ENCODE measurements at places on chromosomes 2 and 18.

- no peak for DNase-seq
Observed at GRCh38 chr2:101197814-101198213, 46.6 kb upstream of the TBC1D8 start.

- DNase-seq, result no peak
Observed at GRCh38 chr2:219095406-219095935, 34.8 kb upstream of the IHH start.

- no peak for DNase-seq
Observed at GRCh38 chr2:237411092-237411601, 2.8 kb downstream of the COL6A3 start.

GRCh38 chr2:239361311-239361642 is 39.5 kb downstream of the HDAC4 start:
- DNase-seq, result no peak

DNA sequence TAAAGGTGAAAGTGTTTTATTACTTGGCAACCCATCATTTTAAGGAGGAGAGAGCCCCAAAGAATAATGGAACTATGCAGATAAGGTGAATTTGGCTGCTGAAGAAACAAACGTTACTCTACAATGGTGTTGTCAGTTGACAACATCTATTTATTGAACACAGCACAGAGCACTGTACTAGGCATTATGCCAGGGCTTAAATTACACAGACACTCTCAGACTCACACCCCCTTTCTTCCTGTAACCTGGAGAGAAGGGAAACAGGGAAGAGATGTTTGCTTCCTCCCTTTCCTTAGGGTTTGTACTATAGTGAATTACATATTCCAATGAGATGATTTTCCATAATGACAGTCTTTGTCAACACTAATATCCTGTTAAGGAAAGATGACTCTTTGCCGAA is 94.0 kb upstream of the ATP5MC3 start:
- DNase-seq, result peak; percentile 37

DNA sequence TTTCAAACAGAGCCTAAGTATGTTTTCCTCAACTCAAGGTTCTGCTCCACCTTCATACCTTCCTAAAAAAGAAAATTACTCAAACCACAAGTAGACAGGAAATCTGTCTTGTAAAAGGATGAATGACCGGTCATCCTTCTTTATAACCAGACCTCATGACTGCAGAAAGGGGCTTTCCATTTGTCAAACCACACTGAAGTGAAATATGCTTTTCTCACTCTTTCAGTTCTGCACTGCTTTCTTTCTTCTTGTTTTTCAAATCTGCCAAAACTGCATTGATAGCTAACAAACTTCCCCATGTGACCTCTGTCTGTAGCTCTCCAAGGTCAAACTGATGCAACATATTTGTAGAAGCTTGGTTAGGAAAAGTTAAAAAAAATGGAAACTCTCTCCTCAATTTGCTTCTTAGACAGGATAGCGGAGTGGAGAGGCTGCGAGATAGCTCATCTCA is 308.9 kb upstream of the CCDC68 start:
- no peak for DNase-seq

DNA sequence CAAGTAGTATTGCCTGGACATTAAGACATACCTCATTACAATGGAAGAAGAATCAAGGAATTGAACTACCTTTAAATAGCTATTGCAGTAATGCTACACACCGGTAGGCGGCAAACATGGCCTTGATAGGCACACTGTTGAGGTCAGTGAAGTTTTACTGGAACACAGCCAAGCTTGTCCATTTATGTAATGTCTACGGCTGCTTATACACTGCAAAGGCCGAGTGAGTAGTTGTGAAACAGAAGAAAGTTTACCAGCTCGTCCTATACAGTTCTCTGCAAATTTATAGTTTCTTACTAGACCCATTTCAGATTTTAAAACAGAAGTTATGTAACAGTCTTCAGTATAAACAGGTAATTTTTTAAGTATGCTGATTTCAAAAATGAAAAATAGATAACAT is 38.8 kb downstream of the PPP4R1 start:
- DNase-seq, result peak; percentile 42

GRCh38 chr2:67600946-67601345 is 203.8 kb downstream of the ETAA1 start:
- DNase-seq, result no peak

- DNase-seq, result no peak
Observed at GRCh38 chr2:98175811-98176210, 88.8 kb downstream of the VWA3B start.

DNA sequence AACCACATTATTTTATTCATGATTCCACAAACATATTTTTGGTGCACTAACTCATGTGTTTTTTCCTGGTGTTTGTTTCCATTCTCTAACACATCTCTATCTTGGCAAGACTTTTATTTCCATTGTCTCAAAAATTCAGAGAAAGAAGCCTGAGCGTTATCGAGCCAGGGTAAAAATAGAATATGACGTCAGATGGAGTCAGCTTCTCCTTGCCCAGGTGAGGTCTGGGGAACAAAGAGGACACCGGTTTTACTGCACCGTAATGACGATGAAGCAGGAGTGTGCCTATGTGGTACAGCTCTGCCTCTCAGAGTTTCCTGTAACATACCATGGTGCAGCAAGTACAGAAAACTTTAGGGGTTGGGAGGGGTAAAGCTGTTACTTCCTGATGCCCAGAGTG is 661.6 kb downstream of the PLCL1 start:
- no peak for DNase-seq

GRCh38 chr2:109128616-109129355 is at the start of gene SH3RF3:
TSS of gene SH3RF3 (plus strand) at chr2:109129205.
- peak; percentile 81 for DNase-seq

DNA sequence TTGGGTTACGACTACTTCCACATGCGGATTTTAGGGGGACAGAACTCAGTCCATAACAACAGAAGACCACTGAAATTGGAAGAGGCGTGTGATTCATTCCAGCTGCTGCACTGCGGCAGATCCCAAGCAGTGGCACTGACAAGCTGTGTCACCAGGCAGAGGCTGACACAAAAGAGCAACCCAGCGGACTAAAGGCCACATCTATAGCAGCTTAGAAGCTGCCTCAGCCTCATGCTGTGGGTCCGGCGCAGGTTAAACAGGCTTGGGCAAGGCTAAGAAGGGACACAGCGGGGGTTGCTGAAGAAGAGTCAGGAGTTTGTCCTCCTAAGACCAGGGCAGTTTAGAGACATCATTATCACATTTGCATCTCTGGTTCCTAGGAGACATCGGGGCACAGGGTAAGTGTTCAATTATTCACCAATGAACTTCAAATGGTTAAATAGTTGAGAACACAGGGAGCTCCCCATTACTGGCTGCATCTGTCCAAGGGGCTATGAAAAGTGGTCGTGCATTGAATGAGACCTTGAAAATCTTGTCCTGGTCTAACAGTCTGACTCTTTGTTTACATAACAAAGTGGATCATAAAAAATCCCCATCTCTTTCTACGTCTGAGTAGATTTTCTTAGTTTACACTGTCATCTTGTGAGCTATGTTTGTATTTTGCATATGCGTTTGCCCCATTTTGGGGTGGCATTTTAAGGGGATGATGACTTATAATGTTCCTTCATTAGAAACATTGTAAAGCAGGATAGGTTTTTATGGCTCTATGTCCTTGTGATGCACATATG is 162.3 kb upstream of the TRIB2 start:
- no peak for DNase-seq

- no peak for DNase-seq
Observed at GRCh38 chr2:206438196-206438724, 5.1 kb upstream of the ADAM23 start.

- no peak for DNase-seq
Observed at GRCh38 chr18:56421647-56422046, 216.7 kb downstream of the TXNL1 start.

DNA sequence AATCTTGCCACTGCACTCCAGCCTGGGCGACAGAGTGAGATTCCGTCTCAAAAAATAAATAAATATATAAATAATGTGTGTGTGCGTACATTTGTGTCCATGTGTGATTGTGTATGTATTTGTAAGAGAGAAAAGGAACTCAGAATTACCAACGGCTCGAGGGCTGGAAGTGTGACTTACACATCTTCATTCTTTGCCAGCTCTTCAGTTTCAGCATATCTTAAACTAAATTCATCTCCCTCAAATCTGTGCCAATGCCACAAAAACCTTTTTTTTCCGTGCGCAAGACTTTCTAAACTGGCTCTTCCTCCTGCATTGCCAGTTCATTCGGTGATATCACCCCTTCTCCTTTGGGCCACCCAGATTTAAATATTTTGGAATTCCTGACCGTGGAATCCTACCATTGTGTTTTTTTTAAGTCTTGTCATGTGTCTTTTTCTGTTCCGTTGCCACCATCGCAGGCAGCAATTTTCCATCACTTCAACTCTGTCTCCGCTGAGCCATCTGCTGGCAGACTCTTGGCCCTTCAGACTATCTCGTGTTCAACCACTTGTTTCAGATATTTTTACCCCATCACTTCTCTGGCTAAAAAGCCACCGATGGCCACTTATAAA is 77.0 kb upstream of the ZNF532 start:
- DNase-seq, result no peak

DNA sequence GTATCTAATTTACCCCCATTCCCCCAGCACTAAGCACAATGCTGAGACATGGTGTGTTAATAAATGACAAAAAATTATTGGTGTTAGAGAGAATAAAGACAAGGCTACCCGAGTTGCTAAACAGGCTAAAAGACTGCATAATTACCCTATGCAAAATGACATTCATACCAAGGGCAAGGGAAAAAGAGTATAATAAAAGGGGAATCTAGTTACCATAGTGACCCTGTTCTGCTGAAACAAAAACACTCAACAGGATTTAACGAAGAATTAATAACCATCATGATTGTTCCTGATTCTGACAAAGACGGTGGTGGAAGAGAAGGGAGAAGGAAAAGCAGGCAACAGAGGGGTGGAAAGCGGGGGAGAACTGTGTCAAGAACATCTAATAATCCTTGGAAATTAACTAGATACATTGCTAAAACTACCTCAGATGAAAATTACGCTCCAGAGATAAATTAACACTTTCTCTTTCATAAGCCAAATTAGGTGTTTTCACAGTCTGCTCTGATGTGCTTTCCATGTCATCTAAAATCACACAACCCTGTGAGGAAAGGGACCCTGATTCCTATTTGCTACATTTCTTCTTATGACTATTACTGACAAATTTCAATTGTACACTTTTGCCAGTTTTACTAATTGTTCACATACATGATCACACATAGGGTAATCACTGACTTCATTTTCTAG is 25.5 kb downstream of the TTR start:
- no peak for DNase-seq

GRCh38 chr2:185215497-185215896 is 523.1 kb upstream of the FSIP2 start:
- no peak for DNase-seq

- no peak for DNase-seq
Observed at GRCh38 chr2:147554521-147555107, 290.2 kb upstream of the ACVR2A start.

DNA sequence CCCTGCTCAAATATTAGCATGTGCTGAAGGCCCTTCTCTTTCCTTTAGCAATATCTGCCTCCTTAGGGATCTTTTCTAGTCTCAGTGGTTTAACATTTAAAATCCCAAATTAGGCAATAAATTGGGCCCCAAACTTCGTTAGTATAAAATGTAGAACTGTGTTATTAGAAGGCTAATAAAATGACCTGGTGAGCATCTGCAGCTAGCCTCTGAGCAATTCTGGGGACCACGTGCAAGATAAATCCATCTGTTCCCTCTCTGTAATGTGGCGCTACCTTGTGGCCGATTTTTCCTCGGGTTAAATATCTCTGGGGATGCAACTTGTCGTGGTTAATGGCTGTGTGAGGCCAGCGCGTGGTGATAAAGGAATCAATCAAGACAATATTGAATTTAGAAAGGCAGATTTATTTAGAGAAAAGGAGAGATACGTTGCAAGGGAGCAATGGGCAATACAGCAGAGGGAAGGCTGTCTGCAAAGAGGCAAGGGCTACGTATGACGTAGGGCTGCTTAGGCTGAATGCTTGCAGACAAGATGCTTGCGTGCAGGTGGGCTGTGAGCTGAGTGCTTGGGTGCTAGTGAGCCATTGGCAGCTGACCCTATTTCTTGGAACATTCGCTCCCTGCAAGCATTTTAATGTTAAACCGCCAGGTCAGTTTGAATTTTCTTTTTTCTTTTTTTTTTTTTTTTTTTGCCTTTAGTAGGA is 18.5 kb upstream of the IL36G start:
- peak; percentile 8 for DNase-seq

DNA sequence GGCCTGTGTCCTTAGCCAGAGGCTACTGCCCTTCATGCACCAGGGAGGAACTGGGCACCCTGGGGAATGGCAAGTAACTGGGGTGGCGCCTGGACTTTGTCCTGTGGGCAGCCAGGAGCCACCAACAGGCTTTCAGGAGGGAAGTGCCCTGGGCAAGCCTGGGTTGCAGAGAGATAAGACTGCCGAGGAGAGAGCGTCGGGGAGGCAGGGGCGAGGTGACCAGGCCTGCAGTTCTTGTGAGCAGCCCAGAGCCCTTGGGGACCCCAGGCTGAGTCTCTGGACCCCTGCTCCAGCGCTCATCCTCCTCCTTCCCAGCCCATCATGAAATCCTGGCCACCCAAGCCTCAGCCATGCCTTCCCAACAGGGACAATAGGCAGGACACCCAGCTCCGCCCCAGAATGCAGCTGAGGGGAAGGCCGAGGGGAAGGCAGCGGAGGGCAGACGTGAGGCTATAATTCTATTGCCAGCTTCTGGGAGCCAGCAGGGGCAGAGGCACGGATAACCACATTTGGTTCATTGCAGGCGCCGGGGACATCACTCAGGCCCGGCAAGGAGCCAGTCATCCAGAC is 25.1 kb downstream of the ADRA2B start:
- no peak for DNase-seq

DNA sequence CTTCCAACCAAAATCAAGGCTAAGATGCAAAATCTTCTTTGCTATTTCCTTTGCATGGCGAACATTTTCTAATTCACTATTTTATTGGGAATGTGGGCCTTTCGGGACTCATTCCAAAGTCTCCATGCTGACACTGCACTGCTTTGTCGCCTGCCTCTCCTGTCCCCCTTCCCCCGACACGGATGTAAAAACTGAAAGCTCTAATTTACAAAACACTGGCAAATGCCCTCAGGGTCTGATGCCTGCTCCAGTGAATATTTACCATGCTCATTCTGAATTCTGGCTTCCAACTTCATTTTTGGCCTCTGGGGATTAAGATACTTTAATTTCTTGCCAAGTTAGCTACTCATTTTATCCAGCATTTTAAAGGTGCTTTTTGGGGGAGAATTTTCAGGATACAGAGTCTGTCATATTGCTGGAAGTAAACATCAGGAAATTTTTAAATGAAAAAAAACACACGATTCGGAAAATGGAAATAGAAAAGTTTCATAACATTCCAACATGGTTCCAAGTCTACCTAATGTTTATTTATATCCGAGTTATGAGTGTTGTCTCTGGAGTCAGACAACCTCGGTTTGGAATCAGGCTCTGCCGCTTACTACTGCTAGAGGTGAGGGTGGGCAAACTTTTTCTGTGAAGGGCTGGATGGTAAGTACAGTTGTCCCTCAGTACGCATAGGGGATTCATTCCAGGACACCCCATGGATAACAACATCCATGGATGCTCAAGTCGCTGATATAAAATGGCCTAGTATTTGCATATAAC is 14.6 kb upstream of the LTBP1 start:
- DNase-seq, result no peak
